ENCODE measurements at places on chromosomes 13 and 19. TPM values are rescaled to one million over a fixed set of nuclear protein-coding genes. Genes with fewer than 3 reads are reported as not detected.

The IGFL2 gene
- not detected for total RNA-seq

The PCDH20 gene
- not detected for total RNA-seq

The PDE4C gene
- 0.33 TPM for total RNA-seq

The CPT1C gene
- 25.0 TPM for total RNA-seq

The N4BP2L1 gene
- 1.6 TPM for total RNA-seq

The UNC13A gene
- total RNA-seq: 0.19 TPM

The ALKBH6 gene
- 11.3 TPM for total RNA-seq

The TBCB gene
- 145 TPM for total RNA-seq

The ACER1 gene
- total RNA-seq: not detected

The MIR17HG gene
- total RNA-seq: 7.5 TPM

The ZNF135 gene
- total RNA-seq: 2.1 TPM

The KCNN1 gene
- total RNA-seq: not detected

The KANK3 gene
- 31.8 TPM for total RNA-seq

The CYP4F12 gene
- not detected for total RNA-seq

The CD37 gene
- not detected for total RNA-seq

The KCNC3 gene
- total RNA-seq: 0.65 TPM

The LRRC8E gene
- 1.3 TPM for total RNA-seq

The MYH14 gene
- total RNA-seq: not detected

The AKAP8 gene
- 28.4 TPM for total RNA-seq

The ATP8B3 gene
- total RNA-seq: 1.7 TPM

The C13orf42 gene
- total RNA-seq: not detected

The TINCR gene
- total RNA-seq: not detected

The HIPK4 gene
- total RNA-seq: 0.10 TPM

The CD70 gene
- not detected for total RNA-seq

The ZNF667 gene
- total RNA-seq: 3.6 TPM

The ZNF599 gene
- 5.9 TPM for total RNA-seq

The PABPC3 gene
- total RNA-seq: 0.10 TPM

The C19orf85 gene
- not detected for total RNA-seq

The CEACAM19 gene
- 4.6 TPM for total RNA-seq

The FGF22 gene
- not detected for total RNA-seq

The LIM2 gene
- total RNA-seq: not detected

The WASF3 gene
- total RNA-seq: 26.2 TPM

The SAMD4B gene
- 68.9 TPM for total RNA-seq

The KLK13 gene
- not detected for total RNA-seq

The CATSPERD gene
- not detected for total RNA-seq

The OR10H1 gene
- not detected for total RNA-seq

The RPL36 gene
- 286 TPM for total RNA-seq

The BEST2 gene
- total RNA-seq: not detected

The LILRA1 gene
- not detected for total RNA-seq

The FCAR gene
- total RNA-seq: not detected

The HAUS5 gene
- 8.5 TPM for total RNA-seq

The OR10H5 gene
- total RNA-seq: not detected

The LENG9 gene
- 5.6 TPM for total RNA-seq

The B3GNT3 gene
- total RNA-seq: 0.10 TPM

The FBXO46 gene
- total RNA-seq: 17.0 TPM

The ZNF266 gene
- 10.8 TPM for total RNA-seq

The ATCAY gene
- total RNA-seq: not detected

The FBXL12 gene
- 17.3 TPM for total RNA-seq

The MEIOSIN gene
- not detected for total RNA-seq

The FBXO17 gene
- total RNA-seq: 15.7 TPM

The ZNF177 gene
- 1.3 TPM for total RNA-seq

The CAPS gene
- 2.3 TPM for total RNA-seq

The ADAMTSL5 gene
- total RNA-seq: not detected

The SLITRK1 gene
- total RNA-seq: not detected

The ZNF576 gene
- 10.5 TPM for total RNA-seq

The MADCAM1 gene
- under 0.01 TPM for total RNA-seq

The PSG1 gene
- total RNA-seq: 0.48 TPM

The MPND gene
- 8.8 TPM for total RNA-seq

The UGGT2 gene
- 37.6 TPM for total RNA-seq

Measured in vein endothelial cell (primary cell).